Suppressor macrophage (primary cell): ENCODE measurements at places on chromosomes 4 and X.

GRCh38 chr4:98469771-98470170 is 188.6 kb downstream of the TSPAN5 start:
- no peak for DNase-seq

GRCh38 chr4:116724249-116724648 is 361.1 kb downstream of the TRAM1L1 start:
- no peak for DNase-seq

DNA sequence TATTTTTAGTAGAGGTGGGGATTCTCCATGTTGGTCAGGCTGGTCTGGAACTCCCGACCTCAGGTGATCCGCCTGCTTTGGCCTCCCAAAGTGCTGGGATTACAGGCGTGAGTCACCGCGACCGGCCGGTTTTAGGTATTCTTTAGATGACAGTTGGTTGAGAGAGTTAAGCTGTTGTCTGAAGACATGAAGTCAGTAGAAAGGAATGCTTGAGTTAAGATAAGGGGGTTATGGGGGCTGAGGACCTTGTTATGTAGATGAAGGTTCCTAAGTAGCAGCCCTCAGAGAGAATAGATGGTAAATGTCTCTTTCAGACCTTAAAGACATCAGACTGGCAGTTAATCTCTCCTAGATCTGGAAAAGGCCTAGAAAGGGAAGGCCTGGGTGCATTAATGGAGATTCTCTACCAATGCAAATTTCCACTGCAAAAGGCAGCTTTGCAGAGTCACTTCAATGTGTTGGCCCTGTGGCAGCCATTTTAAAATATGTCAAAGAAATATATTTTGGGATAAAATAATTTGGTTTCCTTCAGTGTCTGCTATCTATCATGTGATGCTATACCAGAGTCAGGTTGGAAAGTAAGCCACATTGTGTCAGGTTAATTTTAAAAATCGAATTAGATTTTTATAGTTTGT is 6.4 kb upstream of the ZNF674 start:
- no peak for DNase-seq

- no peak for DNase-seq
Measured at GRCh38 chr4:37533286-37534033, 152.7 kb downstream of the RELL1 start.

GRCh38 chr4:142719854-142720541 is 126.1 kb downstream of the INPP4B start:
- peak; percentile 32 for DNase-seq

DNA sequence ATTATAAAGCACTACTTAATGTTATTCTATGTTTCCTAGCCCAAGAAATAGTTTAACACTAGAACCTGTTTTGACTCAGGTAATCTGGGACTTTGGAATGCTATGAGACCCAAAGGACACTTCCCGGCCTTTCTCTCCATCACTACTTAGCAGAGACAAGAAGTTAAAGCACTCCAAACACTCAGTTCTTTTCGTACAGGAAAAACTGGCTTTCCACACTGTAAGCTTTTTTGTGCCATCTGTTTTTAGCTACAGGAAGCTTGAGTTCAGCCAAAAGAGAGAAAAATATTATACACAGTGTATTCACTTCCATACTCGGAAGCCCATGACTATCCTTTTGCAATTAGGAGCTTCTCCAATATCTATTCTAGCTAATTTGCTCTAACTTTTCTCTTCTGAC is 7.9 kb upstream of the FGF13 start:
- no peak for DNase-seq

DNA sequence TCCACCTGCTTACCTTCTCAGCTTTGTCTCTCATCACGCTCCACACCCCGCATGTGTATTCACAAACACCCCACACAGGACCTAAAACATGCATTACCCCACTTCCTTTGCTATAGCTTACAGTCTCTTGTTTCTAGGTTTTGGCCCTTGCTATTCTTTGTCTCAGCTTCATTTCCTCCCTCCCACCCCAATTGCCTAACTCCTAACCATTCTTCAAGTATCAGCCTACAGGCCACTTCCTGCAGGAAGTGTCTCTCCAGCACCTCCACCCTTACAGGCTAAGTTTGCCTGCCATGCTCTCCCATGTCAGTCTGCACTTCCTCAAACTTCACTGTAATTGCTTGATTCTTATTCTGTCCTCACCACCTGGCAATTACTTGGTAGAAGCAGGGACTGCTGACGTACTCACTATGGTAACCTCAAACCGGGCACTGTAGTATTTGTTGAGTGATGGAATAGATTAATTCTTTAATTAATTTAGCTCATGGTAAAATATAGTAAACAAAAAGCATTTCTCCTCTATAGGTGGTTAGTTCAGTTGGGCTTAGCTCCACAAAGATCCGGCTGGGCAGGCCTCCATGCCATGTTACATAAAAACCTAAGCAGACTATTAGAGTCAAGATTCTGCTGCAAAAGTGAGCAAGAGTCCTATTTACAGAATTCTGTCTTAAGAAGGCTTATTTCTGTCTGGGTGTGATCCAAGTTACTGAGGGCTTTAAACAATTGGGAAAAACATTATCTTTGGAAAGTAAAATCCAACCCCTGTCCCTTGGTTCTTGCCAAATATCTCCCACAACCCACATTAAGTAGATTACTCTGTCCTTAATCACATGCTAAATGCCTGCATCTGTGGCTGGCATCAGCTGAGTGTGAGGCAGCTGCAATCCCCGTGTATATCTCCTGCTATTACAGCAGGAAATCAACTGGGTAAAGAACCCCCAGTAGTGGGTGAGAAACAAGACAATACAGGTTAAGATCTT is 124.7 kb upstream of the CPEB2 start:
- peak; percentile 85 for DNase-seq

DNA sequence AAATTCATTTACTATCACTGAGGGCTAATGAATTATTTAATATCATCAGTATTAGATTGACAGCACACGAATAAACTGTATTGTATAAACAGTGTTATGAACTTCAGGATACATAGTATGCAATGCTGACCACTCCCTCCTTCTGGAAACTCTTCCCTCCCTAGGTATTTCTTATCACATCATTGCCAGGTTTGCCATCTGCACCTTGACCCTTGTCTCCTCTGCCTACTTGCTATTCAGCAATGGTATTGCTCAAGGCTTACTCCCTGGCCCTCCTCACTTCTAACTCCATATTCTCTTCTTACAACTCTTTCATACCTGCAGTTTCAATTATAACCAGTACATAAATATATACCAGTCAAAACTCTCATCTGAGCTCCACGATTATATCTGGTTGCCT is 38.9 kb downstream of the ATP8A1 start:
- DNase-seq, result no peak

DNA sequence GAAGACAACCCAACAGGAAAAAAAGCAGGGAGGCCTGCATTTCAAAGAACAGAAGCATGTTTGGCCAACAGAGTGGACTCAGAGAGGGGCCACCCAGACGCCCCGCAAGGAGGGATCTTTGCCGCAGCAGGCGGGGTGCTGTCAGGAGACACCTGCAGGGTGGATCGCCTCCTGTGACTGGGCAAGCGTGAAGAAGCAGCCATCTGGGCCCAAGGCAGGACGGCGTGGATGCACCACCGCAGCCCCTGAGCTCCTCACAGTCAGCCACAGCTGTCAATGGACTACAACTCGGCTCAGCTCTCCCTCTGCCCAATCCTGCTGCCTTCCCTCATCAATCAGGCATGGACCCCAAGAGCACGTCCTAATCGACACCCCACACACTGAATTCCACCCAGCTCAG is 32.0 kb upstream of the MAN2B2 start:
- no peak for DNase-seq

DNA sequence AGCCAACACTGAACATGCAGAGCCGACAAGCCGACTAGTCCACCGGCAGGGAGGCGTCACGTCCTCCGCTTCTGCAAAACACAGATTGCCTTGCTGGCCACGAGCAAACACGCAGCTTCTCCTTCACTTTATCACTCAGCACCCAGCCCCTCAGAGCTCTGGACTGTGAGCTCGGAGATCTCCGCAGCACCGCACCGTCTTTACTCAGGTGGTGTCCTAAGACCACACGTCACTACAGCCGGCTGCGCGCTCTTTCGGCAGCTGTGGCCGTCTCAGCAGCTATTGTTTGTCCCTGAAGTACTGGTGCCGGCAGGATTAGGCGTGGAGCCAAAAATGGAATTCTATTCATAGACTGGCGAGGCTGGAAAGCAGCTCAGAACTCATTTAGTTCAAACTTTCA is 72.0 kb downstream of the FAT1 start:
- no peak for DNase-seq

DNA sequence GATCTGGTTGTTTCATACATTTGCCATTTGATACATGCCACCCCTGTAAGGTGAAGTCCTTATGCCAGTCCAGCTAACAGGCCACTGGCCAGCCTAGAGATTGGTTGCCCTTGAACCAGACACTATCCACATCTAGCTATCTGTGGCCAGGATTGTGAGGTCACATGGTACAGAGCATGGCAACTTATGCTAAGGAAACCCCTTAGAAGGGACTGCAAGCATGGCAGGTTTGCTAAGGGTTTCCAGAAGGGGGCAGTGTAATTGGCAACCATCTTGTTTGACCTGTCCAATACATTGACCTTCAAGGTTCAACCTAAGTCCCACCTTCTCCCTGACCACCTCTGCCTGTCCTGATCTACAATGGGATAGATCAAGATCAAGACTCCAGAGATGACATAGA is 47.5 kb downstream of the SMC1A start:
- peak; percentile 9 for DNase-seq

- no peak for DNase-seq
Measured at GRCh38 chr4:179028321-179028720, 1586.1 kb upstream of the AGA start.

- no peak for DNase-seq
Measured at GRCh38 chr4:93501244-93501643, 327.3 kb upstream of the ATOH1 start.

DNA sequence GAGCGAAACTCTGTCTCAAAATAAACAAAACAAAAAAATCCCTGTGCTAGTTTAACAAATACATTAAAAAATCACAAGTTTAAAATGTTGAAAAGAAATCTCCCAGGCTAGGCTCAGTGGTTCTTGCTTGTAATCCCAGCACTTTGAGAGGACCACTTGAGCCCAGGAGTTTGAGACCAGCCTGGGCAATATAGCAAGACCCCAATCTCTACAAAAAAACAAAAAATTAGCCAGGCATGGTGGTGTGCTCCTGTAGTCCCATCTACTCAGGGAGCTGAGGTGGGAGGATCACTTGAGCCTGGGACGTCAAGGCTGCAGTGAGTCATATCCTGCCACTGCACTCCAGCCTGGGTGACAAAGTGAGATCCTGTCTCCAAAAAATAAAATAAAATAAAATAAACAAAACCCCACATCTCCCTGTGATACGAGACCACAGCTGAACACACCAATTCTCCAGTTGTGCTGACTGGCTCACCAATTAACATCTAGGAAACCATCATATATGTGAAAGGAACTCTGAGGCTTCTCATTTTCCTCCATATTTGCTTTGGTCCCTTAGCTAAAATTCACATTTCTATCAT is 7.3 kb downstream of the RPS4X start:
- peak; percentile 30 for DNase-seq

DNA sequence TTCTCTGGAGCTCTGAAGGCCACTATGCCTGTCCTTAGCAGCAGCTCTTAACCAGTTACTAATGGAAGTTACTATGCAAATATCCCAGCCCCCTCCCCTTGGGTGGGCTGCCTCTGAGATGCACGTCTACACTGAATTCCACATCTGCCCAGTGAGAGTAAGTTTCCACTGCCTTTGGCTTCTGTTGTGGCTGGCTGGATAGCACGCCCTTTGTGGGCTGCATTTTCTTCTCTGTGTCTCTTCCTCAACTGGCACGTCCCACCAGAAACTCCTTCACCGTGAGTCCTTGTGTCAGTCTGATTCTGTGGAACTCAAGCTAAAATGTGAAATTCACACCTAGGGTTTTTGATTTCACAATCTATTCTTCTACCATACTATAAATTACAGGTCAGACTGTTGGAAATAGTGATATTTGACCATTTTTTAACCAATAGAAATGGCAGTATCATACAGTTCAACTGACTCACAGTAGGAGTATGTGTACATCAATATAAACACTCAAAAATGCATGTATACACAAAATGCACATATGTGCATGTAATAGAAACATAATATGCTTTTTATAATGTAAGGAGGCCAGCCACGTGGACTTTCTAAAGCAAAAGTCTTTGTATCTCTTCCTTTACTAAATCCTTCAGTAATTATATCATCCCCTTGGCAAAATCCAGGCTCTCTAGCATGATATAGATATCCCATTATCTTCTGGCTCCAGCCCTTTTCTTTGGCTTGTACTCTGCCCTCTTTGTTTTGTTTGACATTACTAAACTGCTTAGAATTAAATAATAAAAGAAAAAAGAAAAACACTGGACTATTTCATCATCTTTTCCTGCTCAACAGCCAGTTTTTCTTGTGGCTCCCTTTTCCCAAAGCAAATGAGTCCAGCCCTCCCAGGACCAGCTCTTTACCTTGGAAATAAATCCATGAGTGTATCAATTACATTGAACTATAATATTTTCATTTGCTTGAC is 33.2 kb upstream of the LDB2 start:
- no peak for DNase-seq

- no peak for DNase-seq
Measured at GRCh38 chr4:169573889-169574288, 38.5 kb downstream of the NEK1 start.

- no peak for DNase-seq
Measured at GRCh38 chr4:37268319-37268718, 23.8 kb downstream of the NWD2 start.

GRCh38 chr4:138977524-138977923 is 38.1 kb upstream of the NOCT start:
- DNase-seq, result peak; percentile 76
